Stimulated activated CD8-positive, alpha-beta memory T cell treated with anti-CD3 and anti-CD28 coated beads, Interleukin-7, amount 100 ng/mL, for 1 hour (primary cell): ENCODE measurements at places on chromosomes 16 and 17.

DNA sequence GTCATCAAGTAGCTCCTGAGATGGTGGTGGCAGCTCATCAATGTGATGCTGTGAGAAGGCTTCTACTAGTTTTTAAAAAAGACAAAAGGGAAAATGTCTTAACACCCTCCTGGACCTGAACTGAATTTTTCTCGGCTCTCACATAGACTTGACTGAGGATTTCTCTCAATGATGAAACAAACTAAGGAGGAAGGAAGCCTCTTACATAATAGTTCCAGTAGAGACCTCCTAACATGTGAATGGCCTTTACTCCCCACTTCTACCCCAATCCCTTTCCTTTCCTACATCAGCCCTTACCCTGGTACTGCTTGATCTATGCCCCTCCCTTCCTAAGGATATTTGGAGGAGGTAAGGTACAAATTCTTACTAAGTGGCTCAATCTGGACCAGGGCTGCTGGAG is 54.8 kb upstream of the MTMR4 start:
- no peak for DNase-seq

DNA sequence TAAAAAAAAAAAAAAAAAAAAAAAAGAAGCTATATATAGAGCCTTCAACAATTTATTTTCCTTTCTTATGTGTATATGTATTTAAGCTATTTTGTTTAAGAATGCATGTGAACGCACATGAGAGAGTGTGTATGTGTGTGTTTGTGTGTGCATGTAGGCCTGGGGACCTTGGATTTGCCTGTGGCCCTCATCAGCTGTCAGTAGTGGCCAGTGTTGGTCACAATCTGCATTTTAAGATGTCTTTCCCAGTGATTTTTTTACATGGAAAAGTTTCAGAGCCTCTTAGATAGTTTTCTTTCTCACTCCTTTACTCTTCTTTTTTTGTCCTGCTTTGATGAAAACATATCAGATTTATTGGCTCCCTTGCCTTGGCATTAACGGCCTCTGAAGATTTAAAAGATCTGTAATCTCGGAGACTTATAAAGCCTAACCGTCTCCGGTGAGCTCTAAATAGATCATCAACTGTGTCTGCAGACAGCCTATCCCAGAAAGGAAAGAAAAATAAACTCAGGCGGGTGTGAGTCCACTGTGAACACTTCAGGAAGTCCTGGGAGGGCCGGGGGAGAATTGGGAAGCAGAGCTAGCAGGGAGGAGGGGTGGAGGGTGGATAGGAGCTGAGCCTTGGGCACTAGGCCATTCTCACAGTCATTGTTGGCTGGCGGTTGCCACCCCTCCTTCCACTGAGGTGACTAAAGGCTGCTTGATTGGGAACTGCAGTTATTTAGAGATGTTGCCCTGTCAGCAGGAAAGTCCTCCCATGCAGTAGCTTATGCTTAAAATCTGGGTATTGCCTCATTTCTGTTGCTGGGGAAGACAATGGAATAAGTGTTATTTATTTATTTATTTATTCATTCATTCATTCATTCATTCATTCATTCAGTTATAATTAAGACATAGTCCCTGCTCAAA is 86.8 kb downstream of the WWP2 start:
- DNase-seq = no peak

DNA sequence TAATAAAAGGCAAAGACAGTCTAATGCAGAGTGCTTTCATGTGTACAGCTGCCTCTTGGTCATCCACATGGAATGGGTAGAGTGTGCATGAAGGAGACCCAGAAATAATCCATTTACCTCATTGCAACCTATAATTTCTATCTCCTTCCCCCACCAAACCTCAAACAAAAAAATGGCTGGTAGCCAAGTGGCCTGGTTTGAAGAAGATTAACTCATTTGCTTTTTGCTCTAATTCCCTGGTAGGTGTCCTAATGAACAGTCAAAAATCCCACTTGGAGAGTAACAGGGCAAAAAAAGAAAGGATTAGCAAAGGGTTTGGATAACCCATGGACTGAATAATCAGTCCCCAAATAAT is 13.0 kb upstream of the LYRM9 start:
- DNase-seq = no peak

DNA sequence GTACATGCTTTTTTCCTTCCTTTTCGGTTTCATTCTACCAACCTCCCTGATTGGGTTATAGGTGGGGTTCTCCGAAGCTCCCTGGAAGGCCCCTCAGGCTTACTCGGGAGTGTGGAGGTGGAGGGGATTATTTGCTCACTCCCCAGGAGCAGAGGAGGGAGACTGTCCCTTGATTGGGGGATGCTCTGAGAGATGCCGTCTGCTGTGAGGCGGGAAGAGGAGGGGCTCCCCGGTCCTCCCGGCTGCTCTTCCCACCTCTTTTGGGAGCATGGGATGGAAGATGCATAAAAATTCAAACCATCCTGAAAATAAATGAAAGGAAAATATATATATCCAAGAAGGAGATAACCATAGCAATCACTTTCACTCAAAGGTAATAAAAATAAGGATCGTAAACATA is 16.1 kb upstream of the RPTOR start:
- no peak for DNase-seq

- DNase-seq = no peak
These were observed 10.0 kb downstream of the WDR45B start for GRCh38 chr17:82638183-82638773.

- DNase-seq = no peak
These were observed 14.5 kb upstream of the RANGRF start for GRCh38 chr17:8273884-8274444.

- no peak for DNase-seq
These were observed 40.9 kb downstream of the SKAP1 start for GRCh38 chr17:48388955-48389743.

DNA sequence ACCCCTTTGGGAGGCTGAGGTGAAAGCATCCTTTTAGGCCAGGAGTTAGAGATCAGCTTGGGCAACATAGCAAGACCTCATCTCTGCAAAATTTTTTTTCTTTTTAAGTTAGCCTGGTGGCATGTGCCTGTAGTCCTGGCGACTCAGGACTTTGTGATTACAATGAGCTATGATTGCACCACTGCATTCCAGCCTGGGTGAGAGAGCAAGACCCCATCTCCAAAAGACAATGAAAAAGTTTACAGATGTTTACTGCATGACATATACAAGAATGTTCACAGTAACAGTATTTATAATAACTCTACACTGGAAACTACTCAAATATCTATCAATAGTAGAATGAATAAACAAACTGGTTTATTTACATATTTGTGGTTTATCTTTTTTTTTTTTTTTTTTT is 33.1 kb upstream of the CCL22 start:
- no peak for DNase-seq

DNA sequence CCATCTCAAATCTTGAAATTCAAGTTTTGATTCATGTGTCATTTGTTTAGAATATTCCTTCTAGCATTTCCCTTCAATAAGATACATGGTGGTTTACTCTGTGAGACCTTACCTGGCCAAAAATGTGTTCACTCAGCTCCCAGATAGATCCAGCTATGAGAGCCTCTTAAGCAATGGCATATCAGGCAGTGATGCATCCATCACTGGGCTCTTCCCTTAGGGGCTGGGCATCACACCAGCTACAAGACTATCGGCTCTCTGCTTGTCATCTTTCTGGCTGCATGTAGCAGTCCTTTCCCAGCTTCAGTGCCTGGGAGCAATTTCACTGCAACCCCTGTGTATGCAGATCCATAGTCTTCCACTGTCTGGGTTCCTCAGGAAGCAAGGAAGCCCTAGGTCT is 40.6 kb downstream of the GOSR1 start:
- DNase-seq = no peak

DNA sequence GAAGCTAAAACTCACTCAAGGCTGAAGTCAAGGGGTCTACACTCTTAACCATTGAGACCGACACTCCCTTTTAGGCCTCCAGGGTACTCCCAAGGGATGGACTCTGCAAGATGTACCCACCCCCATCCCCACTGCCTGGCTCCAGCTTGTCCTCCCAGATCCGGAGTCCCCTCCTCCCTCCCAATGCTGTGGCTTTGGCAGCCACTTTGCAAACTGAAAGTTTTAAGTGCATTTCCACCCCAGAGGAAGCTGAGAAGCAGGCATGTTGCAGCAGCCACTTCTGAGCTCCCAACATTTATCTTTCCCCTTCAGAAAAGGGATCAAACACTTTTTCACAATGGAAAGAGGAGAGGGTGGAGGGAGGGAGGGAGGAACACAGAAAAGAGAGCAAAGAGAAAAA is 115.2 kb downstream of the COPRS start:
- DNase-seq = no peak
